Naive B cell (primary cell): ENCODE measurements at places on chromosomes 13 and 19. TPM values are rescaled to one million over a fixed set of nuclear protein-coding genes. Genes with fewer than 3 reads are reported as not detected.

DNA sequence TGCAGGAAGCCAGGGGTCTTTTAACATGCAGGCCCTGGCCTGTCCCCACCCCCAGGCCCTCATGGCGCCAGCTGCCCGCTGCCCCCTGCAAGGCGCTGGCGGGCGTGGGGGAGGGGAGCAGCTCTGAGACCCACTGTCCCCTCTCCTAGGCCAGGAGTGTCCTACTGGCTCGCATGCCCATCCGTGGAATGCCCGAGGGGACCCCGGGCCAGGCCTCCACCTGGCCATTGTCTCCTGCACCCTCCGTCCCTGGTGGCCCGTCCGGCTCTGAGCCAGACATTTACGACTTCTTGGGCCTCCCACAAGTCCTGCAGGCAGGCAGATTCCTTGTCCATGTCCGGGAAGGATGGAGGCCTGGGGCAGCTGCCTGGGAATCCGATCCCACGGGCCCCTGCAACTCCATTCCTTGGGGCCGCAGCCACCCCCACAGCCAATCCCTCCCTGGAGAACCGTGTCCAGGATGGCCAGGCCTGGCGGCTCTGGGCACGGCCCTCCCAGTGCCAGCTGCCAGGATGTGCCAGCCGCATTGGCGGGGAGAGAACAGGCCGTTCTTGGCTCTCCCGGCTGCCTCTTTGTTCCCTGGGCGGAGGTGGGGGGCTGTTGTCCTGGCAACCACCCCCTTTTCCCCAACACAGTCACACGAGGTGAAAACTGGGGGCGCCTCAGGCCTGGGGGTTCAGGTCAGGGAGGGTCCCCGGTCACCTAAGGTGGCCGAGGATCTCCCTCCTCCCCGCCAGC lies 10.5 kb upstream of the PLIN3 start:
- DNase-seq, result no peak

DNA sequence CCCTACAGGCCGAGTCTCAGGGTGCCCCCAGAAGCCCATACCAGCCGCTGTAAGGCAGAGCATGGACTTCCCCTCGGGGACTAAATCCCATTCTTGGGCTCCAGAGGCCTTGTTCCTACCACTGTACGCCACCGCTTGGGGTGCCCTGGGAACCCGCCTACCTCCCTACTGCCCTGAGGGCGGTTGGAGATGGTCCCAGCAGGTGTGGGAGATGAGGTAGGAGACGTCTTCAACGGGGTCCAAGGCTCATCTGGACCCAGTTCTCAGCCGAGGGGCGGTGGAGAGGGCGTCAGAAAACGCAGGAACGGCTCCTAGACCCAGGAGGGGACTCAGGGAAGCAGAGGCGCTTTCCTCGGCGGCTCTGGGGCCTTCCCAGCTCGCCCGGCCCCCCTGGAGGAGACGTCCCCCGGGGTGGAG lies 833 bp upstream of the ZIK1 start:
- no peak for DNase-seq

GRCh38 chr19:12042893-12043292 lies 7.4 kb upstream of the ZNF433 start:
- DNase-seq, result no peak

Gene CCDC169
- not detected for polyA plus RNA-seq

- no peak for DNase-seq
These were observed 673 bp downstream of the TEAD2 start for GRCh38 chr19:49361438-49362047.

GRCh38 chr13:77503398-77503797 lies 32.1 kb upstream of the SCEL start:
- no peak for DNase-seq

DNA sequence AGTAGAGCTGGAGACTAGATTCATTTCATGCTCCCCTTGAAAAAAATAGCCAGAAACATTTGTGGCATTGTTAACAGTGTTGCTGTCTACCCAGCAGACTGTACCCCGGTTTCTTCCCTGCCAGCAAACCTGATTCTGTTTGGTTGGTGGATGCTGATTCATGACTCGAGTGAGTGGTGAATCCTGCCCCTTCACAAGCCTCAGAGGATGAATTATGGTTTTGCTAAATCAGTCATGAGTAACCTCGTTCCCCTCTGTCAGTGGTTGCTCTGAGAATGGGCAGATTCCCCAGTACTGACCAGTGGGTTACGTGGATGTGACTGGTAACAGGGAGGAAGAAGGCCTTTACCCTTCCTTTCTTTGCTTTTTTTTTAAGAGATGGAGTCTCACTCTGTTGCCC lies 10.1 kb downstream of the NLRP12 start:
- DNase-seq, result no peak

Gene CEACAM18
- polyA plus RNA-seq, result not detected
